ENCODE measurements at places on chromosomes 16 and 17. TPM values are rescaled to one million over a fixed set of nuclear protein-coding genes. Genes with fewer than 3 reads are reported as not detected.

TRIM72 gene
- not detected for total RNA-seq

TVP23C gene
- 54.0 TPM for total RNA-seq

- no peak for DNase-seq
- peaks cover 8% of the 10 kb centered on the region for H3K4me1 ChIP-seq
- H3K4me3 ChIP-seq: no peak overlapping the region
- H3K36me3 ChIP-seq: no peaks in the 10 kb centered on the region
- H3K27me3 ChIP-seq: no peaks in the 10 kb centered on the region
Observed at GRCh38 chr17:57556977-57557376, 188.1 kb downstream of the CCDC182 start.

ICAM2 gene
- 114 TPM for total RNA-seq

DNA sequence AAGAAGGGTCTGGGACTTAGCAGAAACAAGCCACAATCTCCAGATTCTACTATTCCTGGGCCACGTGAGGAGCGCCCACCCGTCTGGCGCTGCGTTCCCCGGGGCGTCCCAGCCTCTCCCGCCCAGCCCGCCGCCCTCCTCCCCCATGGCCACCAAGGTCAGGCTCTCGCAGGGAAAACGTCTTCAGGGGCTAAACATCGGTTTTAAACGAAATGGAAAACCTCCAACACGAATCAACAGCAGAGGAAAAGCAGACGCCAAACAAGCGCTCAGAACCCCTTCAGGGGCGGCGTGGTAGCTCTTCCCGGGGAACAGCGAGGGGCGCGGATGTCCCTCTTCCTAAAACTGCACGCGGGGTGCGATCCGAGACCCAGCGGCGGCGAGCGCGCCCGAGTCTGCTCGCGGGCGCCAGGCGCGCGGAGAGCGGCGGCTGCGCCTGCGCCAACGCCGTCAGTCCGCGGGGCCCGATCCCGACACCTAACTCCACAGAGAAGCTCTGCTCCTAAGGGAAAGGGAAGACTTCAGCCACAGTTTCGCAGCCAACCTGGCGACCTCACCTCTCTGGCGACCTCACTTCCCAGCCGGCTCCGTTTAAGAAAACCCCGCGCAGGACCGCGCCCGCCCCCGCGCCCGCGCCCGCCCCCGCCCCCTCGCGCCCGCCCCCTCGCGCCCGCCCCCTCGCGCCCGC is 505 bp upstream of the COG1 start:
- peaks cover 10% of the 10 kb centered on the region for H3K4me1 ChIP-seq
- peak; percentile 93 for DNase-seq

DNA sequence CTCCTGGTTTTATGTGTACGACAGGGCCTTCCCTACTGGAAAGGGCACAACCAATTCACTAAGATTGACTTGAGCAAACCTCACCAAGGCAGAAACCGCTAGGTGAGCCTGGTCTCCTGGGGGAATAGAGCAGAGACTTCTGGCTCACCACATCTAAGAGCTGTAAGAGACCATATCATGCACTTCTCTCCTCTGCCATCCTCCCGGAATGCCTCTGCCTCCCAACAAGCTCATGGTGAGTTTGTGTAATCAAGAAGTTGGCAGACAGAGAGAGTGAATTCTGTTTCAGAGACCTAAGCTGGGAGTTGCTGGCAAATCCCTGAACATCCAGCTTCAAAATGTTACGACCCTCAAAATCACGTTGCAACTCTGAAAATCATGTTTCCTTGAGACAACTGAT is 154.8 kb downstream of the SLC39A11 start:
- no peaks in the 10 kb centered on the region for H3K4me1 ChIP-seq
- no peak overlapping the region for H3K27ac ChIP-seq
- H3K36me3 ChIP-seq: no peaks in the 10 kb centered on the region
- no peak overlapping the region for H3K4me3 ChIP-seq
- no peak for DNase-seq
- H3K27me3 ChIP-seq: no peaks in the 10 kb centered on the region

- no peaks in the 10 kb centered on the region for H3K4me1 ChIP-seq
- no peak overlapping the region for H3K4me3 ChIP-seq
- peaks cover 58% of the 10 kb centered on the region for H3K36me3 ChIP-seq
Observed at GRCh38 chr16:1696863-1697262, 9.1 kb upstream of the MAPK8IP3 start.

SLC13A2 gene
- total RNA-seq: not detected

DNA sequence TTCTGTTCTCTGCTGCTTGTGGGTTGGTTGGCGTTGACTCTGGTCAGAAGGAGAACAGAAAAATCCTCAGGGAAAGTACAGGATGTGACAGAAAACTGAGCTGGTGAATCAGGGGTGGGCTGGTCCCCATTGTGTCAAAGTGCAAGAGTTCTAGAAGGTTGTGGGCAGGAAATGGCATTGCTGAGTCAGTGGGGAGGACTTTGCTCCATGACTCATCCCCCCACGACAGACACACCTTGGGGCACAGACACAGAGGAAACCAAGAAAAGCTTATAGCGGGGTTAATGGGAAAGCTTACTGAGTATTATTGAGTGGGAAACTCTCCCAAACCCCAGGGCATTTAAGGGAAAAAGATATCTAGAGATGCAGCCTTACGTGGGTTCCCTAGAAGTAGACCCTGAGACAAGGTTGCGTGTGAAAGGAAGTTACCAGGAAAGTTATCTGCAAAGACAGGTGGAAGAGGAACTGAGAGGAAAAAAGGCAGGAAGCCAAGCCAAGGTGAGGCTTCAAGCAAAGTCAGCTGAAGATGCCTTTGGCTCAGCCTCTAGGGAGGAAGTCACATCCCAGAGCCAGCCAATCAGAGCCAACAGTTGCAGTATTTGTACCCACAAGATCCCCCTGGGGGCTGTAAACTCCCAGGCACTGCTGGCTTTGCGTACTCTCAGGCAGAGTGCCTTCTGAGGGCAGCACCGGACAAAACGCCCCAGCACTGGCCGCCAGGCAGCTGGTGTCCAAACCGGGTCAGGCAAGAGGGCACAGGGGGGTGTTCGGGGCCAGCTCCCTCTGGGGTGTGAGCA is 86.4 kb downstream of the FOXL1 start:
- H3K36me3 ChIP-seq: no peaks in the 10 kb centered on the region
- DNase-seq: no peak
- H3K27me3 ChIP-seq: no peaks in the 10 kb centered on the region
- H3K4me3 ChIP-seq: no peak overlapping the region
- H3K27ac ChIP-seq: no peak overlapping the region

DNA sequence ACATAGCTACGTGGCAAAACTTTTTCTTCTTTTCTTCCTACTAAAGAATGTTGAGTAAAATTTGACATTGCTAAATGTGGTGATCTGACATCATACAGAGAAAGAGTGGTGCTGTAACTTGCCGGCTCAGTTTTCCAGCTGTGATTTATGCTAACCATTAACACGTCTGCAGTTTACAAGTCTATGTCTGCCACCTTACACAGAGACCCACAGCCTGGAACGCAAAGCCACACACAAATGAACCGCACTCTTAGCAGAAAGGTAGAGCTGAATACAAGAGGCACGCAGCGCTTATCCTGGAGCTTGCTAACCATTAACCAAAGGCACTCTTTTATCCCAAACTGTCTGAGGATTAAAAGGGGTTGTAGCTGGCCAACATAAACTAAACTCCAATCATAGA is 31.9 kb downstream of the CACNG1 start:
- H3K4me3 ChIP-seq: no peak overlapping the region
- no peaks in the 10 kb centered on the region for H3K27me3 ChIP-seq
- no peak for DNase-seq
- peaks cover 6% of the 10 kb centered on the region for H3K36me3 ChIP-seq
- no peak overlapping the region for H3K27ac ChIP-seq

- no peak for DNase-seq
- no peak overlapping the region for H3K27ac ChIP-seq
- H3K4me3 ChIP-seq: no peak overlapping the region
- H3K27me3 ChIP-seq: no peaks in the 10 kb centered on the region
- peaks cover 41% of the 10 kb centered on the region for H3K36me3 ChIP-seq
Observed at GRCh38 chr16:88045820-88046303, 94.6 kb downstream of the BANP start.

EPN2 gene
- total RNA-seq: 46.2 TPM

CLEC18C gene
- total RNA-seq: 0.44 TPM

DNA sequence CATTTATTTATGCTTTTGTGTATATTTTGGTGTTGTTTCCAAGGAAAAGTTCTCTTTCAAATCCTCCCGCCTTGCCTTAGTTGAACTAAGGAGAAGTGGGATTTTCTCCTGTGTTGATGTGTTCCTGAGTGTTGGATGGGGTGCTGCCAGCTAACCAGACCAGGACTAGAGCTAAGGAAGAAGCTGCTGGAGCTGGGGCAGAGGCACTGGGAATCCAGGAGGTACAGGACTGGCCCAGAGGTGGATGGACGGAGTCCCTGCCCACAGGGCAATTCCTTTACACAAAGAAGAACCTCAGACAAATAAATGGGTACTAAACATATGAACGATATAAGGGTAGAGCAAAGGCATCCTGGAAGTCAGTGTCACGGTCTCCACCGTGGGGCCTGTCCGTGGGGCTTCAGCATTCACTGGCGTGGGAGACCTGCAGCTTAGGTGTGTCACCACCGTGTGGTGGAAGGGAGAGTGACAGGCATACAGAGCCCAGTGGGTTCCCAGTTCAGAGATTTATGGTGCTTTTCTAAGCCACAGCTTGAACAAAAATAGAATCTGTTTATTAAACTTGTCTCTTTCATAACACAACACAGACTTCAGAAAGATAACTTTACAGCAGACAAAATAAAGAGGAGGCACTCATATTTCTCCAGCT is 270.7 kb downstream of the NTN1 start:
- H3K27ac ChIP-seq: no peak overlapping the region
- DNase-seq: no peak
- H3K27me3 ChIP-seq: no peaks in the 10 kb centered on the region

GRCh38 chr16:85871756-85872155 is 27.2 kb upstream of the IRF8 start:
- peaks cover 9% of the 10 kb centered on the region for H3K4me1 ChIP-seq
- H3K36me3 ChIP-seq: no peaks in the 10 kb centered on the region
- no peak overlapping the region for H3K4me3 ChIP-seq
- no peak overlapping the region for H3K27ac ChIP-seq
- DNase-seq: no peak

- DNase-seq: no peak
- no peaks in the 10 kb centered on the region for H3K36me3 ChIP-seq
- H3K4me3 ChIP-seq: no peak overlapping the region
- H3K4me1 ChIP-seq: no peaks in the 10 kb centered on the region
- no peaks in the 10 kb centered on the region for H3K27me3 ChIP-seq
- no peak overlapping the region for H3K27ac ChIP-seq
Observed at GRCh38 chr17:65259696-65260485, 122.7 kb downstream of the RGS9 start.

- no peaks in the 10 kb centered on the region for H3K36me3 ChIP-seq
- peak overlapping the region; percentile 38 for H3K27ac ChIP-seq
- H3K27me3 ChIP-seq: no peaks in the 10 kb centered on the region
Observed at GRCh38 chr17:80063830-80064585, 27.6 kb downstream of the CCDC40 start.

ABCC6 gene
- total RNA-seq: 148 TPM

DNA sequence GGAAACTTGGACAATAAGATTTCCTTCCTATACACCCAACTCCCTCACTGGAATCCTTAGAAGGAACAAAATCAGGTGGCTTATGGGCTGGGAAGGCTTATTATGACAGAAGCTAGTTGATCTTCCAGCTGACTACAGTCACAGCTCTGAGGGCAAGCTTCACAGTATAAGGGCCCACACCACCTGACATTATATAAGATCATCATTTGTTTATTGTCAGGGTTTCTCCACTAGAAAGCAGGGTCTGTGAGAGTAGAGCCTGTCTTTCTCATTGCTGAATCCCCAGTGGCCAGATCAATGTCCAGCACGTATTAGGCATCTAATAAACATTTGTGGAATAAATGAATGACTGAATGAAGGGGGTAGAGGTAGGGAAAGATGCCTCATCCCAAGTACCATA is 57.8 kb upstream of the PHOSPHO1 start:
- H3K4me3 ChIP-seq: no peak overlapping the region
- H3K27ac ChIP-seq: no peak overlapping the region

DNA sequence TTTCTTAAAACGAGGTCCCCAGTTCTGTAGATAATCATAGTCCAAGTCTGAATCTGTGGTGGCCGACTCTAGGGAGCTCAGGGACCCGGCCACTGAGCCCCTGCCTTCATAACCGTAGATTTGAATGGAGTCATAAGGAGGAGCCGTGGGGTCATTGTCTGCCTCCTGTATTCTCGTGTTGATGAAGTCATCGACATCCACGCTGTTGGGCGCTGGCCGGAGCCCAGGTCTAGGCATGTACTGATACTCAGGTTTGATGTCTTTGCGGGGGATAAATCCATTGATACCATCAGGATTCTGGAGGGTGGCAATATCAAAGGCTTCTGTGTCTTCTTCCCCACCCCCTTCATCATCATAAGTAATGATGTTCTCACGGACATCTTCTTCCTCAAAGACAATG is 174.2 kb downstream of the CDH11 start:
- H3K36me3 ChIP-seq: no peaks in the 10 kb centered on the region
- H3K4me3 ChIP-seq: no peak overlapping the region
- H3K27me3 ChIP-seq: no peaks in the 10 kb centered on the region
- no peak overlapping the region for H3K27ac ChIP-seq
- H3K4me1 ChIP-seq: no peaks in the 10 kb centered on the region
- DNase-seq: no peak

- no peak overlapping the region for H3K27ac ChIP-seq
- no peaks in the 10 kb centered on the region for H3K4me1 ChIP-seq
- no peaks in the 10 kb centered on the region for H3K27me3 ChIP-seq
- H3K4me3 ChIP-seq: no peak overlapping the region
Observed at GRCh38 chr17:54771409-54771915, 129.2 kb upstream of the TOM1L1 start.

ERN1 gene
- 44.7 TPM for total RNA-seq
